Stimulated activated CD4-positive, alpha-beta T cell treated with anti-CD3 and anti-CD28 coated beads, Interleukin-4, amount 100 ng/mL, for 24 hours (primary cell): ENCODE measurements at places on chromosomes 11 and 22.

GRCh38 chr11:96197801-96198701 lies 144.9 kb downstream of the MAML2 start:
- DNase-seq, result no peak

DNA sequence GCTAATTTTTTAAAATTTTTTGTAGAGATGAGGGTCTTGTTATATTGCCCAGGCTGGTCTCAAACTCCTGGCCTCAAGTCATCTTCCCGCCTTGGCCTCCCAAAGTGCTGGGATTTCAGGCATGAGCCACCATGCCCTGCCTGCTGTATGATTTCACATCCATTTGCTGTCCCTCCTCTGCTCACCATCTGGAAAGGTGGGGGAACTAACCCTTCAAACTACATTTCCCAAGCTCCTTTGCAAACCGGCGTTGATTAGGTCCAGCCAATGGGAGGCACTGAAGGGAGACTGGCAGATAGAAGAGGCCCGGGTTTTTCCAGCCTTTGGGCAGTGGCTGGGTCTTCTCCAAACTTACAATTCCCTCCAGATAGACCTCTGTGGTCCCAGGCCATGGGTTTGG lies 19.3 kb downstream of the RFPL1 start:
- DNase-seq, result no peak

DNA sequence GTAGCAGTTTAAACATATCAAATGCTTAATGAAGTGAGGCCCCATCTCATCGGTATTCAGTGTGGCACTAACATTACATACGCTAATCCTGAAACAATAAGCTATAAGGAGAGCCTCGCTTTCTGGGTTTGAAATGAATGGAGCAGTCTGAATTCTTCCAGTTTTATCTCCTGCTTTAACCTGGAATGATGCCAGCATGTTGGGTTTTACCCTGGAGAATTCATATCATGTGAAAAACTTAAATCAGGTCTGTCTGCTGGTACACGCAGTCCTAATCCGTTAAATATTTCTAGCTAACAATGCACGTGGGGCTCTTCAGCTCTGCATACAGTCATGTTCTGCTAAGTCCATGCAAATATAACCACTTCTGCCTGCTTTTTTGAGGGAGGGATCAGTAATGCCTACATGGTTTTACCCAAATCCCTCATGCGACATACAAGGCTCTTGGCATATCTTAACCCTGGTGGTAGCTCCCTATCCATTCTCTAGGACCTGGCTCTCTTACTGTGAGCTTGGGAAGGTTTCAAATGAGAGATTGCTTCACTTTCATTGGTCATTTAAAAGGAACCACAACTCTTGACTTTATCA lies 92.7 kb downstream of the COMMD9 start:
- DNase-seq, result no peak

DNA sequence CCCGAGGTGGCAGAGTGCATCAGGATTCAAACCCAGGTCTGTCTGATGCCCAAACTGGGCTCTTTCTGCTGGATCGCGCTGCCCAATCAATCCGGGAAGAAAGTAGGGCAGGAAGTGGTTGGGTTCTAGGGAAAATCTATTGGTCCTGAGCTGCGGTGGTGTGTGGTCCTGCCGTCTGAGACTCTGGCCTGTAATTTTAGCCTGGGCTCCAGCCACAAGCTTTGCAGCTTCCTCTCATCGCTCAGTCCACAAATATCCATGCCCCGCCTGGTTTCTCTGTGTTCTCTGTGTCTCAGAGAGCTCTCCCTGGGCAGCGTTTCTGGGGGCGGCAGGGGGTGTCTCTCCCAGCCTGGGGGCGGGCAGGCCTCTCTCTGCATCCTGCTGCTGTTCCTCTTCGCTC lies 18.7 kb downstream of the CACNG2 start:
- no peak for DNase-seq

DNA sequence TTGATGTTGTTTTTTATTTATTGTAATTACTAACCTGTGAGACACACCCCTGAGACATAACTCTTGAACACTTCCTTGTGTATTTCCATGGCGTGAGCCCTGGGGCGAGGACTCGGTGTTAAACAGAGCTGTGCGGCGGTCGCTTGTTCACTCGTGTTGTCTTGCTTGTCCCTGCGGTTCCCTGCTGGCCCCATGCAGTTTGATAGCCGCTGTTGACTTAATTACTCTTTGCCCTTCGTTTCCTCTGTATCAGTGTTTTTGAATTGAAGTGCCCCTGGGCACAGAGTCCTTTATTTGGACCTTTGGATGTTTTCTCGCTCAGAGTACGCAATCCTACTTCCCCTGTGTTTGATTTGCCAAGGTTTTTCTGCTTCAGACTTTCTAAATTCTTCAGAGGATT lies 52.7 kb downstream of the TBC1D22A start:
- DNase-seq, result no peak

DNA sequence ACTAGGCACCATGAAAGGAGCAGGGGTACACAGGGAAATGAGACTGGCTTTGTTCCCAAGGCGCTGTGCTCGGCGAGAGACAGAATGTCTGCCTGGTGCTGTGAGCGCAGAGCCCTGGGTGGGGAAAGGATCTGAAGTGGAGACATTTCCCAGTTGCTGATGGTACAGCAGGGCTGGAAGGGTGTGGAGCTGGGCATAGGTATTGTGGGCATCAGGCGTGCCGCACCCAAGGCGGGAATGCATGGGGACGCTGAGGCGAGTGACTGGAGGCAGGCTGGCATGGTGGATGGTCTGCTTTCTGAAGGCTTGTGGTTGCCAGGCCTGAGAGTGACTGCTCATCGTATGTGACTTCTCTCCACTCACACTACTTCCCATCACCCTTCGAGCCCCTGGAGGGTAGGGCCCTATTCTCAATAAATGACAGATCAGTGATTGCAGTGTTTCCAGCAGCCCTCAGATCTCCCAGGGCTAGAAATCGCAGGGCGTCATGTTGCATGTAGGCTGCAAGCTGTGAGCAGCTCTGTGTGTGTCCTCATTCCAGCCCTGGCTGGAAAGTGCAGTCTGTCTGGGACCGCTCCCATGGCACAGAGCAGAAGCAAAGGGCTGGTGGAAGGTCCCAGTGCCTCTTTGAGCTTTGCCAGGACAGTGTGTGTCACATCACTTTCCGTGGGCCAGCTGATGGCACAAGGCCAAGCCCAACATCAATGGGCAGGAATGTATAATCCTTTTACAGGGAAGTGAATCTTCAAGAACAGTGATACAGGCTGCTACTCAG lies 67.7 kb downstream of the TBC1D22A start:
- DNase-seq, result no peak

DNA sequence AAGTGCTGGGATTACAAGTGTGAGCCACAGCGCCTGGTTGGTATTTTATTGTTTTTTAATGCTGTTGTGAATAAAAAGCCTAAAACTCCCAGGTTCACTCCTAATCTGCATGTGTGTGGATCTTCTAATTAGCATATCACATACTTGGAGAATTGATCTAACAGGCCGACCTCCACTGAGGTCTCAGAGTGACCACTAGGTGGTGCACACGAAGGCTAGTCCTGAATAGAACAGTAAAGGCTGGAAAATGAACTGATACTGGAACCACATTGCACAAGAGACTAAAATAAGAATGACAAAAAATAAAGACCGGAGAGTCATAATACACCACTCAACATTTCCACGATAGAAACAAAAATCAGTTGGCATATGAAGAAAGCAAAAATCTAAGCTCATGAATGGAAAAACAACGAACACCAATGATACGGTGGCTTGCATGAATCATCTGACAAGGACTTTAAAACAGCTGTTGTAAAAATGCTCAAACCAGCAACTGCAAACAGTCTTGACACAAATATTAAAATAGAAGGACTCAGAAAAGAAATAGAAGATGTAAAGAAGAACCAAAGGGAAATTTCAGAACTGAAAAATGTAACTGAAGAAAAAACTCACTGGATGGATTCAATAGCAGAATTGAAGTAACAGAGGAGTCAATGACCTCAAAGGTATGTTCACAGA lies 19.2 kb downstream of the PIM3 start:
- DNase-seq, result peak; percentile 58

DNA sequence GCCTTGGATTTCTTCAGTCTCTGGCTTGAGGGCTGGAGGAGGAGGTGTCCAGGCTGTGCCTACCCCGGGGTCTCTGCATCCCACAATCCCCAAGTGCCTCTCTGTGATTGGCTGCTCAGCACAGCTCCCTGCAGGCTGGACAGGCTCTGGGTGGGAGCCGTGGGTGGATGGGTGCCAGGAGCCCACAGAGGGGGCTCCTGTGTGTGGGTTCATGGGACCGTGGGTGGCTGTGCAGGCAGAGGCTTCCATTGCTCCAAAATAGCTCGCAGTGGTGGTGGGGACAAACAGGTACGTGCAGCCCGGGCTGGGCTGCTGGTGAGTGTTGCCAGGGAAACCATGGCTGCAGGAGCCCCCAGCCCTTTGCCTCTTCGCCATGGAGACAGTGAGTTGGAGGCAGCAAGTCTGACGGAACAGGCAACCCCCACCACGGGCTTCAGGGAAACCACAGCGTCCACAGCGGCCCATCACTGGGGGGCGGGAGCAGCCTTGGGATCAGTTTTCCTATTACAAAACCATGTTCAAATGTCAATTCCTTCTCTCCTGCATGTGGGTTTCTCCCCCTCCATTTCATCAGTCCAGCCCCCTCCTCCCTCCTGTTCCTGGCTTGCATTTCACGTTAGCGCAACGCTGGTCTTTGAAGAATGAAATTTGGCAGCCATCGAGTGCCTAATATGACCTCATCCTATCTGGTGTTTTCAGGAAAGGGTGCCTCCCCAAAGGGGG lies 155.2 kb downstream of the TRIM29 start:
- no peak for DNase-seq

DNA sequence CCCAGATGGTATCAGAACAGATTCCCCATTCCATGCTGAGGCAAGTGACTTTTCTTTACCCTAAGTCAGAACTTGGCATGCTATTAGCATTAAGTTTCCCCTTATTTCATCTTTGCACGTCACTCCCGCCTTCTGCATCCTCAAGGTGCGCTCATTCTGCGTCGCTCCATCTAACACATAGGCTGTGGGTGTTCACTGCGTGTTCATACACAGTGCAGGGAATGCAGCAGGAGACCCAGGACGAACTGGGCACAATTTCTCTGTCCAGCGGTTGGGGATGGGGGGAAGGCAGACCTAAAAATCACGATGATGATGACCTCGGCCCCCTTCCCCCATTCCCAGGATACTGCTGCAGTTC lies 19.7 kb upstream of the ACR start:
- DNase-seq, result no peak

- DNase-seq, result no peak
Measured at GRCh38 chr11:76250520-76251225, 44.4 kb upstream of the WNT11 start.

- no peak for DNase-seq
Measured at GRCh38 chr11:68295271-68295670, 17.1 kb upstream of the LRP5 start.

GRCh38 chr11:61598886-61599868 lies 18.3 kb upstream of the SYT7 start:
- DNase-seq, result no peak

- peak; percentile 7 for DNase-seq
Measured at GRCh38 chr11:32231909-32232493, 141.1 kb downstream of the RCN1 start.

GRCh38 chr11:63480039-63480438 lies 10.9 kb downstream of the PLAAT5 start:
- DNase-seq, result no peak
